ENCODE measurements at places on chromosomes 11 and 22.

- no peak for DNase-seq
These were observed 83.7 kb downstream of the TRAF6 start for GRCh38 chr11:36426226-36426848.

- peak; percentile 19 for DNase-seq
These were observed 2.7 kb upstream of the RHOD start for GRCh38 chr11:67053896-67054329.

DNA sequence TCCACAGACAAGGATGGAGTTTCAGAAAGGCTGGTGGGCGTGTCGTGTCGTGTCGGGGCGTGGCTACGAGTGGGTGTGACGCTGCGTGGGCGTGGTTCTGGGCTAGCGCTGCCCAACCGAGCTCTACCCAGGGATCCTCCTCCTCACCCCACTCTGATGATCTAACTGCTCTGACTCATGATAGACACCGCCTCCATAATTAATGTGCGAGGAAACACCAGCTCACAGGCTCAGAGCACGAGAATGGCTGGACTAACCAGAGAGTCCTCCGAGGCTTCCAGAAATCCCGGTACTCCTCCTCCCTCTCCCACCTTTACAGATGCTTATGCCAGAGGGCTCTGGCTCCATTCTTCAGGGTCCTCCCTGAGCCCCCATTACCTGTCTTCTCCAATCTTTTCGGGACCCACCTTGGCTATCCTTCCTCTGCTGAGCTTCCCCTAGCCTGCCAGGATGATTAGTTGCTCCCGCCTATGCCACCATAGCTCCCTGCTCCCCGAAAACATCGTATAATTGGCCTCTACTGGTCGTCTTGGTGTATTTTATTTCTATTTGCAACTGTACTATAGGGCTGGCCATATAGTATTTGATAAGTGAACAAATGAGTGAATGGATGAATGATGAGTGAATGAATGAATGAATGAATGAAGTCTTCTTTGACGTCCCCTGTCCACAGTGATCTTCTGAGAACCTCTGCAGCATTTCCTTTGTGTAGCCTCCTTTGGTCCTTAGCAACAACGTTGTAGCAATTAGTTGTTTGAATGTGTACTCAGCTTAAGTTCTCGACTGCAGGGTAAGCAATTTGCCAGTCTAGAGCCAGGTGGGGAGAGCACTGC lies 21.7 kb downstream of the TMPRSS13 start:
- peak; percentile 18 for DNase-seq

DNA sequence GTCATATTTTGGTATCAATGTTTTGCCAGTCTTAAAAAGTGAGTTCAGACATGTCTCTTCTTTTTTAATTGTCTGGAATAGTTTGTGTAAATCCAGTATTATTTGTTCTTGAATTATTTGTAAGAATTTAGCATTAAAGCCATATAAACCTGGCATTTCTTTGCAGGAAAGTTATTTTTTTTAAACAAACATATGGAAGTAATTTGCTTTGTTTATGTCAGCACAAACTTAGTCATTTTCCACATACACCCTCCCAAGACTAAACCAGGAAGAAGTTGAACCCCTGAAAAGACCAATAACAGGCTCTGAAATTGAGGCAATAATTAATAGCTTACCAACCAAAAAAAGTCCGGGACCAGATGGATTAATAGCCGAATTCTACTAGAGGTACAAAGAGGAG lies 9.1 kb upstream of the CCDC81 start:
- no peak for DNase-seq

GRCh38 chr11:272195-272930 lies 5.8 kb upstream of the NLRP6 start:
- no peak for DNase-seq

All from CD4-positive, alpha-beta T cell treated with Interleukin-6 at 100 ng/mL for 8 hours (primary cell).